ENCODE measurements at places on chromosomes 2 and 18.

- no peak for ATAC-seq
Measured at GRCh38 chr2:6880200-6880733, 2.7 kb downstream of the RSAD2 start.

DNA sequence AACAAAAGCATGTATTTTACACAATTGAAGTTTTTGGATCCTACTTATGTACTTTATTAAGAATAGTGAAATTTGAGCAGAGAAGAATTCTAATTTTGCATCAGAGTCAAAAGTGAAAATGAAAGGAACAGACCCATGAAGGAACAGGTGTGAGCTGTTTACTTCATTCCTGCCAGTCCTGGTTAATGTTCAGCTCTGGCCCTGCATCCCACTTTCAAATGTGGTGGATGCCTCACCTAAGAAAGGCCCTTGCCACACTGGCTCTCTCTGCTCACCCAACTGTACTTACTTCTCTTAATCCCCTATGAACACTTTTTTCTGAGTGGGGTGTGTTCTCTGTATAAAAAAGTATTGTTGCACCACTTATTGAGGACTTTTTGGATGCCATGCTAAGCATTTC is 22.2 kb downstream of the FAM110C start:
- ATAC-seq = no peak

GRCh38 chr18:35511428-35511827 is 13.7 kb upstream of the INO80C start:
- ATAC-seq = no peak

- ATAC-seq = no peak
Measured at GRCh38 chr2:147542351-147542750, 302.5 kb upstream of the ACVR2A start.

DNA sequence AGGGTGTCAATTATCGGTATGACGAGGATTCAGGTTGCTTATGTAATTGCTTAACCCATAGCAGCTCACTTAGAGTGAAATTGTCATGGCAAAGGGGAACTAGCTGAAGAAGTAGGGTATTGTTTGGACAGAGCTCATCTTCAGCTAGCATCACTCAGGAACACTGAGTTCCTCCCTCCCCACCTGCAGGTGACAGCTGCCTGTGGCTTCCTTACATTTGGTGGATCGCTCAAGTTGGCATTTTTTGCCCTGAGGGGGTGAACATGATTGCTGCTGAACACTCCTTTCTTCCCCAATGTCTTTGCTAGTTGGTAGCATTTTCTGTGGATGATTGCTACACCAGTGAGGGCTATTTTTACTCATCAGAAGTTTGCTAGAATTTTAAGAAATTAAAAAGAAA is 86.7 kb upstream of the THUMPD2 start:
- no peak for ATAC-seq

GRCh38 chr2:135023886-135024485 is 23.3 kb downstream of the MAP3K19 start:
- ATAC-seq = no peak

GRCh38 chr2:166373539-166373938 is 2.2 kb downstream of the SCN9A start:
- ATAC-seq = no peak
